ENCODE measurements at places on chromosomes 6 and 20. TPM values are rescaled to one million over a fixed set of nuclear protein-coding genes. Genes with fewer than 3 reads are reported as not detected.

DNA sequence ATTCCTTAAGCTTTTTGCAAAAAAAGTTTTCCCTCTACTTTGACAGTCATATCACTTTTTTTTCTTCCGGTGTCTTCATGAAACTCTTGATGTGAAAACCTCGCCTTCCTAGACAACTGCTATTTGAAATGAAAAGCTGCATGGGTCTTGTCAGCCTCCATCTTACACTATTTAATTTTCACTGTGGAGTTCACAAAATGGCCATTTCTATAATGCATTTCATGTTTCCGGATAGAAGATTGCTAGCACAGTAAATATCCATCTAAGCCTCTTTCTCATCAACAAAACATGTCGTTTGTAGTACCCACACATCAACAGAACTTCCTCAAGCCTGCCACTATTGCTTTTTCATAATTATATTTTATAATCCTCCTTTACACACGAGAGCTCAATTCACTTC lies 204.9 kb upstream of the ID4 start:
- DNase-seq: no peak

- no peak for DNase-seq
These were observed 659.5 kb downstream of the PTPRT start for GRCh38 chr20:42530191-42530590.

DNA sequence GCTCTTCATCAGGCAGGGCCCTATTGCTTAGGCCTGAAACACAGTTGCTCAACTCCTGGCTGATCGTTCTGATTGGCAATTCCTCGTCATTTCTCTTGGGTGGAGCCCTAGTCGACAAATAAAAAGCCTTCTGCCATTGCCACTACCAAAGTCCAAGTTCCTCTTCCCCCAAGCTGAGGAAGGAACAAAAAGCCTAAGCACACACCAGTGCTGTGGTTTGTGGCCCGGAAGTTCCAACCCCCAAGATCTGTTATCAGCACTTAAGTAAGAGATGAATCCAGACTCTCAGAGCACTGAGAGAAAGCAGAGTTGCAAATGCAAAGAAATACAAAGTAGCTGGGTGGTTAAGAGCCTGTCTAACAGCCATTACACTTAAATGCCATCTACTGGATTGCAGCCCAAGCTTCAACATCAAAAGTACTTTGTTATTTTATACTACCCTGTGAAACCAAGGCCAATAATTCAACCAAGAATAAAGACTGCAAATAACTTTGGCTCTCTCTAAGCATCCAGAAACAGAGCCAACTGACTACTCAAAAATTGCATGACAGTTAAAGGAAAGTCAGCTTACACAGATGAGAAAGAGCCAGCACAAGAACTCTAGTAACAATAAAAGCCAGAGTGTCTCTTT lies 1024.0 kb downstream of the GRIK2 start:
- DNase-seq: peak; percentile 39

GRCh38 chr20:32977281-32978008 lies 26.8 kb downstream of the SUN5 start:
- DNase-seq: peak; percentile 25

GRCh38 chr6:114108119-114109002 lies 137.4 kb upstream of the HDAC2 start:
- DNase-seq: peak; percentile 48

DNA sequence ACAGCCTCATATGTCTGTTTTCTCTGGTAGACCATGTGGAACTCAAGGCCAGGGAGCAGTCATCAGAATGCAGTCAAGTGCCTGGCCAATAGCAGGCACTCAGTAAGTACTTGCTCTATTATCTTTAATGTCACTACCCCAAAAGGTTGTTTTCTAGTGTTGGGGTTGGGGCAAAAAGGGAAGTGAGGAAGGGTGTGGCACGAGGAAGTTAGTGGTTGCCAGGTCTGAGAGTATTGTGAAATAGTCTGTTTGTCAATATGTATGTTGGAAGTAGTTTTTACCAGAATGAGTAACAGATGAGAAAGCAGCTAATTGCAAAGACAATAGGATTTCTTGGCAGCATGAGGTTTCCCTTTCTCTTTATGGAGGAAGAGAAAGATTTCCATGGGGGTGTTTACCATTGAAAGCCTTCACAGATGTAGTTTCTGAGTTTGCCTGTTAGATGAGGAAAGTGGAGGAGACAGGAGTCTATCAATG lies 59.5 kb upstream of the ARMH2 start:
- DNase-seq: peak; percentile 69

Gene OR5V1
- total RNA-seq: not detected

Gene GPX5
- not detected for total RNA-seq

Gene THEMIS
- total RNA-seq: 107 TPM

Gene AKAP12
- total RNA-seq: 0.75 TPM

Gene ARFGEF3
- total RNA-seq: 0.15 TPM

Gene BTNL2
- total RNA-seq: not detected

Gene CRYBG1
- total RNA-seq: 44.1 TPM

Gene R3HDML
- not detected for total RNA-seq

Gene DNAH8
- total RNA-seq: 0.12 TPM

Gene HLA-DQA1
- 74.4 TPM for total RNA-seq
